ENCODE measurements at places on chromosomes 5 and 9.
A peak's percentile ranks its signal among the peaks of the same experiment; 100 is the strongest.

GRCh38 chr5:16932401-16932800 lies 3.7 kb downstream of the MYO10 start:
- no peak for DNase-seq

DNA sequence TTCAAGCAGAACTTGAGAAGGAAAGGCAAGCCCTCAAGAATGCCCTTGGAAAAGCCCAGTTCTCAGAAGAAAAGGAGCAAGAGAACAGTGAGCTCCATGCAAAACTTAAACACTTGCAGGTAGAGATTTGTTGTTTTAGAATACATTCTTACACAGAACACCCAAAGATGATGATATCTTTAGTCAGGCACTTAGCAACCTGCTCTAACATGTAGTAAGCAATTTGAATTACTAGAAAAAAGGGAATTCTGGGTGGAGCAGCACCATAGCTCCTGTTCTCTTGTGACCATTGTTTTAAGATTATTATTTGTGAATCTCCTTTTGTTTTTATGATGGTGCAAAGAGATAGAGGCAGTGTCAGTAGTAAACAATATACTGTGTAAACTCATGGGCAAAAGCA lies 63.1 kb downstream of the RAB14 start:
- DNase-seq, result no peak

GRCh38 chr5:158807-159447 lies 32.4 kb upstream of the LRRC14B start:
- DNase-seq, result no peak

DNA sequence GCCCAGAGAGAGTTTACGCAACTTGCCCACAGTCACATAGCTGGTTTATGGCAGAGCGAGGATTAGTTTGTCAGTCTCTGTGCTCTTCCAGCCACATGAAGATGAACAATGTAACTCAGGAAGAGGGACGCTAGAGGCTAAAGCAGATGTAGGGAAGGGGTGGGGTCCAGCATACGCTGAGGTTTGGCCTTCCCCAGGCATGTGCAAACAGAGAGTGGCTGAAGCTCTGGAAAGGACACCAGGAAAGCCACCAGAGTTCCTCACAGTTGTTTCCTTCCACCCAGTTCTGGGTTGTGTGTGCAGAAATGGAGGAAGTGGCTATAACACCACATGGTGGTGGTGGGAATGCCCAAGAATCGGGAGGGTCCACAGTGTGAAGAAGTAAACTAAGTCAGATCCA lies 60.0 kb downstream of the SNX18 start:
- no peak for DNase-seq

DNA sequence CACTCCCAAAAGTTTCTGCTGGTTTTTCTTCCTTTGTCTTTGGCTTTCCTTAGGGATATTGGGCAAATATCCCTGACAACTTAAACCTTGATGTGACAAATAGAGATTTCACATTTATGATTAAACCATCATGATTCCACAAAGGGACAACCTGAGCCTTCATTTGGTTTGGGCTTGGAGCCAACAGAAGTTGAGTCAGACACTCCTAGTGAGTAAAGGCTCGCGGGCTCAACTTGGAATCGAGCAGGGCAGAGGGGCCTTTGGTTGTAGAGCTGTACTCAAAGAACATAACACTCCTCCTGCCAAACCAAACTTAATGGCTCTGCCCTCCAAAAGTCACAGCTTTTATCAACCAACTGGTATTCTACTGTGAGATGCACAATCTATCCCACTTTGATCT lies 290.2 kb upstream of the MAP3K1 start:
- no peak for DNase-seq

GRCh38 chr9:117034866-117035265 lies 347.8 kb downstream of the TRIM32 start:
- DNase-seq, result no peak

GRCh38 chr5:16935231-16936149 lies 598 bp downstream of the MYO10 start:
- peak; percentile 39 for DNase-seq

GRCh38 chr5:175666216-175666615 lies 8.3 kb downstream of the HRH2 start:
- no peak for DNase-seq

All from heart left ventricle (tissue), 16 donors.